ENCODE measurements at places on chromosomes 12 and 14.

DNA sequence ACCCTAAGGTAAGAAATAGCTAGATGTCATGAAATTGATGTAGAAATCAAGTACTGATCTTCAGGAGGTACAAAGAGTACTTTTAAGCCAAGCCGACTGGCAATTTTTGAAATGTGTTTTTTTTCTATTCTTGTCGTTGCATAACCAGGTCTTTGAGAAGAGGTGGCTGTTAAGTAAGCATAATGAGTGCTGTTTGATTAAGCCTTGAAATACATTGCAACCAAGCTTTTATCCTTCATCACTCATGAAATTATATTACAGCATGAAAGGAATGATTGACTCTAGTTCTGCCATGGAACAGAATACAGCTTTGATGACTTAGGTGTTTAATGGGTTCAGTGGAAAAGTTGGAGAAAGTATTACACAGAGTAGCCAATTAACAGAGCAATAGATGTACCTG, 1720.2 kb upstream of the SEL1L start:
- no peak for DNase-seq

- DNase-seq, result no peak
These were observed 198.0 kb downstream of the ZFP36L1 start for GRCh38 chr14:68594737-68595380.

- DNase-seq, result no peak
These were observed 175.7 kb downstream of the CACNA1C start for GRCh38 chr12:2228535-2228934.

GRCh38 chr12:25830456-25830855, 128.0 kb upstream of the RASSF8 start:
- peak; percentile 29 for DNase-seq

- DNase-seq, result no peak
These were observed 54.6 kb upstream of the PTGR2 start for GRCh38 chr14:73796893-73797542.

- no peak for DNase-seq
These were observed 604.9 kb downstream of the MED13L start for GRCh38 chr12:115672506-115673080.

- no peak for DNase-seq
These were observed 174.2 kb downstream of the PPM1H start for GRCh38 chr12:62760779-62761178.

- DNase-seq, result no peak
These were observed 46.3 kb upstream of the PTGDR start for GRCh38 chr14:52220924-52221811.

DNA sequence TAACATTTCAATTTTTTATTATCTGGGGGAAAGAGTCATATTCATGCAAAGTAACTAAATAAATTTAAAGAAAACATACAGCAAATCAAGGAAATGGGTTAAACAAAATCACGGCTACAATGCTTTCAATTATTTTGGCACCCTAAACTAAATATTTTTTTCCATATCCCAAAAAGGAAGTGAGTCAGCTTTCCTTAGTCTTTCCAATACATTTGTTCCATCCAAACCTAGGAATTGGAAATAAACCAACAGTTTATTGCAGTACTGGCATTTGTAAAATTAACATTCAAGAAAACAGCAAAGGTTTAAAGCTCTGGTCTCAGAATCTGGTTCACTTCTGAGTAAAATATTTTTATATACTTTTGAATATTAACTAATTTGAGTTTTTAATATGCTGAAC, 89.2 kb downstream of the BCL2L14 start:
- peak; percentile 52 for DNase-seq

DNA sequence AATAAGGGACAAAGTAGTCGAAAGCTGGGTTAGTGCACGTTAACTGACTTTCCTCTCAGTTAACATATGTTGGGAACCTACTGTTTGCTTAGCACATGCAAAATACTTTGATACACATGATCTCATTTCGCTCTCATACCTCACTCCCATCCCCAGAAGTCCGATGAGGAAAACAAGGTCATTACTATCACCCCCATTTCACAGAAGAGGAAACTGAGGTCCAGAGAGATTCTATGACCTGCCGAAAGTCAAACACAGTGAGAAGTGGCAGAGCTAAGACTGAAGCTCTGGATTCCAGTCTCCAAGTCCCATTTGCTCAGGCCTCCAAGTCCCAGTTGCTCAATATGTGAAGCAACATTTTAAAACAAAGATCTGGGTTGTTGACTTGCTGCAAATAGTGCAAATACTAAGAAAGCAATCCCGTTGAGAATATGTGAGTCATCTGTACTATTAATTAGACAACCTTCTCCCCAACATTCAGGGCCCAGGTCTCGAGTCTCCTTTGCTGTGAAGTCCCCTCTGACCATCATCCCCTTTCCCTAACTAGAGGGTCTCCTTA, 170.6 kb upstream of the PWP1 start:
- DNase-seq, result no peak
